NB4 (cell line): ENCODE measurements at places on chromosomes 1 and 21.

GRCh38 chr1:23470282-23471070 is 13.5 kb downstream of the ASAP3 start:
- DNase-seq = no peak

GRCh38 chr1:168688644-168689326 is 40.2 kb downstream of the DPT start:
- DNase-seq = no peak

DNA sequence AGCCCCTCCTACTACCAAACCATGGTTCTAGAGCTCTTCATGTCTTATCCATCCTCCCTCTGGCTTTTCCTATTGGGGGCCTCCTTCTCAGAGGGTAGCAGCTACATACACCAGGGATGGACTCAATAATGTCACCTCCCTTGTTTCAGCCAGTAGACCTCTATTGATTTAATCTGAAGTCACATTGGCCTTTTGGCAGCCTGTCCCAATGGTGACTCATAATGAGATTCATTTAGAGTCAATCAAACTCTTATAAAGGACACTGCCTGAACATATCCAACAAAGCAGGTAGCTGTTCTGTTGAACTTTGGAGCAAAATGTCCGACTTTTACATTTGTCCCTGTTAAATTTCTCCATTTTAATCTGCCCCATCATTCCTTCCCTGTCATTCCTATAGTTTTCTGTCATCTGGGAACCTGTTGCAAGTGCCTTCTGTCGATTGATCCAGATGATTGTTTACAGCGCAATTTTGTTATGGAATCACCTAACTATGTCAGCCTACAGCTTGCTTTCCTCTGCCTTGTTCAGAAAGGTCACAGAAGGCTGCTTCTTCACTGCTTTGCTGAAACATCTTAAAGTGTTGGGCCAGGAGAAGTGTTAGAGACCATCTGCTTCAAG is 105.9 kb downstream of the ETS2 start:
- no peak for DNase-seq

GRCh38 chr1:240093120-240093961 is 1.7 kb downstream of the FMN2 start:
- no peak for DNase-seq

DNA sequence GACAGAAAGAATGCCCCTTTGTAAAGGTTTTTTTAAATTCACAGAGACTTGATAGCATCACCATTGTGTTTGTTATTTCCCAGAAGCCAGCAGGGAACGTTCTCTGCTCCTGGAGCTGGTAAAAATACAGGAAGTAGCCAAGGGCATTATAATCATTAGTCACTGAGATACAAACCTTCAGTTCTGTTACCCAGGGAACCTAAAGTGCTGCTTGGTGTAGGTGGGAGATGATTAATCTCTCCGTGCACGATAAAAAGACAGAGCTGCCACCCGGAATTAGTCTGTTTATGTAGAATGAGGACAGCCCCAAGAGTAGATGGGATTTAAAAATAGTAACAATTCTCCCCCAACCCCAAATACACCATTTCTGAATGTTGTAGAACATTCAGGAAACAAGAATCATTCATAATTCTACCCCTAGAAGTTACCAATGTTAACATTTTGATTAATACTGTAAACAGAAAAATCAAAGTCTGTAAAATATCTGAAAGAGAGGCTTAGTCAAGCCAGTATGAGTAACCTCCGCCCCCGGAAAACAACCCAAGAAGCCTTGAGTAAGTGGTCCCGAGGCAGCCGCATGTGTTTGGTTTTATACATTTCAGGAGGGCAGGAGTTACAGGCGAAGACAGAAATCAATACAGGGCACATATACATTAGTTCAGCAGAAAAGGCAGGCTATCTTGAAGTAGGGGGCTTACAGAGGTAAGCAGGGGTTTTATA is 45.3 kb upstream of the CTBS start:
- peak; percentile 60 for DNase-seq

DNA sequence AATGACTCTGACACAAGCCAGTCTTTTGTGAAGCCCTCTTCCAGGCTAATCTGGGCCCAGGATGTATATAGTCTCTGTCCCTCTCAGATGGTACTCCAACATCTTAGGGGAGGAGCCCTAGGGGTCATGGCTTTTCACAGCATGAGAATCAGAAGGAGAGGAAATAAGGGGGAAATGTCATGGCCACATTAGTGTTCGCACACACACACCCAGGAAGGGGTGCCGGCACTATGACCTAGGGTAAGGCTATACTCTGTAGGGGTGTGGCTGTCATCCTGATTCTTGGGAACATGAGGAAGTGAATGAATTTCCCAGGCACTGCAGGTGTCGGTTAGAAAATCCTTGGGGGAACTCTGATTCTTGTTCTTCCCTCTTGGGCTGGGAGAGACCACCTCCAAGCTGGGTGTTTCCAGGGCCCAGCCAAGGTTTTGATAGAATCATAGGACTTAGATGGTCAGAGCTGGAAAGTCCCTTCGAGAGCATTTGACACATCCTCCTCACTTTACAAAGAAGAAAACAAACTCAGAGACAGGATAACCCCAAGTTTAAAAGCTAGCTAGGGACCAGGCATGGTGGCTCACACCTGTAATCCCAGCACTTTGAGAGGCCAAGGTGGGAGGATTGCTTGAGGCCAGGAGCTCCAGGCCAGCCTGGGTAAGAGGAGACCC is 22.0 kb downstream of the GFI1 start:
- peak; percentile 70 for DNase-seq

- no peak for DNase-seq
These were observed 16.3 kb upstream of the CD2 start for GRCh38 chr1:116737855-116738321.

DNA sequence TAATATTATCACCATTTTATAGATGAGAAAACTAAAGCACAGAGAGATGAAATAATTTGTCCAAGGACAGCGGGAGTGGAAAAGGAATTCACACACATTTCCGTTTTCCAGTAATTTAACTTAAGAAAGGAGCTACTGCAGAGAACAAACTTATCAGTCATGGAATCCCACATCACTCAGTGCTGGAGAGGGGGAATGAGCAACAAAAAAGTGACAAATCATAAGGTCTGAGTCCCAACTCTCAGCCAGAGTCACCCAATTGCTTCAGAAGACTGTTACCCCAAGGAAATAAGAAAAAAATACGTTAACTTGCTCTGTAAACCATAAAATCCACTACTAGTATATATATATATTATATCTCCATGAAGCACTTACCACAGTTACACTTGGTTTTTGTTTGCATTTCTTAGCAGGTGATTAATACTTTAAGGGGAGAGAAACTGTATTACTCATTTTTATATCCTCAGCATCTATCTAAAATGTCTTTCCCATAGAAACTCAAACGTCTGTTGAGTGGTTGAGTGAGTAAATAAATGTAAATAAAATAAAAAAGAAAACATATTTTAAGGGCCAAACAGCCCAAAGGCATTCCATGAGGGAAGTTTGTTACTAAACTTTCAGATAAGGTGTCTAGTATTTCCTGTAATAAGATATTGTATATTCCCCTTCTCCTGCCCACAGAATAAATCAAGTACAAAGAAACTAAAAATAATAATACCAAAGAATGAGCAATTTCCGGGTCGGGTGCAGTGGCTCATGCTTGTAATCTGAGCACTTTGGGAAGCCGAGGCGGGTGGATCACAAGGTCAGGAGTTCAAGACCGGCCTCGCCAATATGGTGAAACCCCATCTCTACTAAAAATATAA is 76.8 kb downstream of the SLC45A1 start:
- DNase-seq = no peak

GRCh38 chr1:183778568-183779433 is 26.1 kb upstream of the RGL1 start:
- no peak for DNase-seq
